ENCODE measurements at places on chromosomes 1 and 21.
A peak's percentile ranks its signal among the peaks of the same experiment; 100 is the strongest.

- DNase-seq = no peak
Measured at GRCh38 chr1:161166669-161167548, 683 bp downstream of the PPOX start.

DNA sequence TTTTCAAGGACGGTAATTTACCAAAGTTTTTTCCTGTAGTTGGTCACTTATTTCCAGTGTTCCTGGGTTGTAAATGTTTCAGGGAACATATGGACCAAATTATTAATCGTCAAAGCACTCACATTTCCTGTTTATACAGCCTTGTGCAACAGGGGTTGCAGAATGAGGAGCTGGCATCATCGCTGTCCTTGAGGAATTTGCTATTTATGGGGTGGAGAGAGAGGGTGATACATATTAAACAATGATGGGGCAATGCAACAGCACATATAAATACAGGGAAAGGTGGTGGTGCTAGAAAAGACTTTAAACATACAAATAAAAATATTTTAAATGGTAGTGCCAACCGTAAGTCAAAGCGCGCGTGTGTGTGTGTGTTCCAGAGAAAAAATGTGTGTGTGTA lies 369.8 kb downstream of the NPHP4 start:
- DNase-seq = no peak

GRCh38 chr1:238257018-238257621 lies 366.4 kb upstream of the ZP4 start:
- no peak for DNase-seq

DNA sequence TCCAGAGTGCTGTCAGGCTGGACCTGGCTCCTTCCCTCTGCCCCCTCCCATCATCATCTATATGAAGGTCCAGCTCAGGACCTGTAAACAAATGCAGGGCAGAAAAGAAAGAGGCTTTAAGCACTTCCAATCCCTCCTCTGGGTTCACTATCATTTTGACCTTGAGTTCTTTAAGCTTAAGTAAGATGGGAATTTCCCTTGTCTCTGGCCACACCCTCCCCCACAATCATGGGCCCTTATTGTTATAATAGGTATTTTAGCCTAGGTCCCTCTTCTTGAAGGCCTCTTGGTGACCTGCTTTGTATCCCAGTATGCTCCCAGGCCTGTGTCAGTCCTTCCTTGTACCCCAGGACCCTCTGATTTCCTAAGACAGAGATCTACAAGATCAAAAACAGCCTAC lies 45.1 kb upstream of the EPS15 start:
- no peak for DNase-seq

DNA sequence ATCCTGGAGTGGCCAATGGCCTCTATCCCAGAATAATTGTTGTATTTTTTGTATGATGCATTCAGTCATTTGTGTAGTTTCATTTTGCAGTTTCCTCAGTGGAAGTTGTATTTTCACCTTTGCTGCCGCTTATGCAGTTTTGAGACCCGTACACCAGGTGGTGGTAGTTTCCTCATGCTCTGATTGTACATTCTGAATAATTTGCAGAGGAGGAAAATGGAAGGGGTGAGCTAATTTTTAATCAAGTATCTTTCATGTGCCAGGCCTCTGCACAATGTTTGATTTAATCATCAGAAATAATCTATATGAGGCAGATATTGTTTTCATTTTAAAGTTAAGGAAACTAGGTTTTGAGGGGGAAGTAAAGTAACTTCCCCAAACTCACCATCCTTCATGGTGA lies 29.5 kb downstream of the HLX start:
- no peak for DNase-seq

DNA sequence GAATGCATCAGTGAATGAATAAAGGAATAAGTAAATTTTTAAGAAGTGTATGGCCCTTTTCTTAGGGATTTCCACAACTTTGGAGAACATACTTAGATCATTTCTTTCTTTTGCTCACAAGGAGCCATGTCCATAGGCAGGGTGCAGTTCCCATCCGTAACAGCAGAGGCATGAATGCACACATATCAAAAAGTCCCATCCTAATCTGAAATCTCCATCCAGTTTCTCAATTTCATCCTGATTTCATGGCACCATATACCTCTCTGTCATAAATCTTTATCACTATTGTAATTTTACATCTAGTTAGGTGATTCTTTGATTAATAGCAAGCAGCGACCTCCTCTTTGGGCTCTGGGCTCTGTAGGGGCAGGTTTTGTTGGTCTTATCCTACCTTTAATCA lies 359.2 kb downstream of the RRAGC start:
- DNase-seq = no peak

DNA sequence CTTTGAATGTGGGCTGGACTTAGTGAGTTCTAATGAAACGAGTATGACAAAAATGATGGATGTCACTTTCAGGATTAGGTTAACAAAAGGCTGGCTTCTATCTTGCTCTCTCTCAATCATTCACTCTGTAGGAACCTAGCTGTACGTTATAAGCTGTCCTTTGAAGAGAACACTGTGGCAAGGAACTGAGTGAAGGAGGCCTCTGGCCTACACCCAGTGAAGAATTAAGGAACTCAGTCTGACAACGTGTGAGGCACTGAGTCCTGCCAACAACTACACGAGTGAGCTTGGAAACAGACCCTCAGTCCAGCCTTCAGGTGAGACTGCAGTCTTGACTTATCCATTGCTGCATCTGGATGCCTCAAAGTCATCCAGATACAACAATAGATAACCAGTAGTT lies 3.3 kb upstream of the DNTTIP2 start:
- no peak for DNase-seq

DNA sequence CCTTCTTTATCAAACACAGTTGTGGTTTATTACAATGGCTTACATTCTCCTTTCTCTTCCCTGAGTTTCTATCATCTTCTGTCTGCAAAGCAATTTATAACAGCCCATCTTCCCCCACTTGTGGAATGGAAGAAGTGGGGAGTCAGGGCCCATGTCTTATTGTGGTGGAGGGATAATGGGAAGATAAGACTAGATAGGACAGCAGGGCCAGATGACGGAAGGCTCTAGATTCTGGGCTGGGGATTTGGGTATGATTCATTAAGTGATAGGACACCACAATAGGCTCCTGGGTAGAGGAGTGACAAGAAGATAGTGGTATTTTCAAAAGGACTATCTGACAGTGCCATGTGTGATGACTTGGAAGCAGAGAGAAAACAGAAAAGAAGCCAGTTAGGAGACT lies 450.6 kb downstream of the TTLL7 start:
- no peak for DNase-seq

GRCh38 chr1:76632136-76632535 lies 235.1 kb upstream of the ST6GALNAC5 start:
- DNase-seq = no peak

DNA sequence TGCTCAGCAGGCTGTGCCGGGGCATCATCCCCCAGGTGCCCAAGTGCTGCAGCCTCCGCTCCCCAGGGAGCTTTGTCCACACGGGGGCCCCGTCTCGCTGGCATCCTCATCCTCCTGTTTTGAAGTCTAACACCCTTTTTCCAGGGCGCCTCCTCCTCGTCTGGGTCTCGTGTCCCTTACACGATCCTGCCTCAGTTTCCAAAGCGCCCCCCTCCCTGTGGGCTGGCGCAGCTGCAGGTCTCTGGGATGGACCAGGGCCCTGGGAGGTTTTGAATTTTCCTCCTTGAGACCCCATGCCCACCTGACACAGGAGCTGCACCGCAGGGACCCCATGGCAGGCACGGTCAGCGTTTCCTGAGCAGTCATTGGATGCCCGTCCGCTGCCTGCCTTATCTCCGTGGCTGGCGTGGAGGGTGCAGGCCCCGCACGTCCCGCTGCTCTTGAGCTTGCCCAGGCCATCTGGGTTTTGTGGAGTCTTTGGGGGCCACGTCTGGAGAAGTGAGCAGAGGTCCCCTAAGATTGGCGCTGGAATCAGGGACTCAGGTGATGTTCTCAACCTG lies 37.4 kb upstream of the DIP2A start:
- no peak for DNase-seq

- DNase-seq = no peak
Measured at GRCh38 chr1:225874431-225874830, 7.7 kb downstream of the TMEM63A start.

GRCh38 chr1:222787729-222788128 lies 27.1 kb upstream of the DISP1 start:
- DNase-seq = no peak

- no peak for DNase-seq
Measured at GRCh38 chr1:57874418-57874877, 450.6 kb upstream of the DAB1 start.

- no peak for DNase-seq
Measured at GRCh38 chr1:164605254-164606091, 46.5 kb downstream of the PBX1 start.

- no peak for DNase-seq
Measured at GRCh38 chr1:227353186-227353585, 34.9 kb upstream of the CDC42BPA start.

GRCh38 chr1:86502721-86503405 lies 34.1 kb downstream of the CLCA1 start:
- DNase-seq = no peak

- DNase-seq = no peak
Measured at GRCh38 chr1:75711846-75712245, 12.7 kb upstream of the ACADM start.

DNA sequence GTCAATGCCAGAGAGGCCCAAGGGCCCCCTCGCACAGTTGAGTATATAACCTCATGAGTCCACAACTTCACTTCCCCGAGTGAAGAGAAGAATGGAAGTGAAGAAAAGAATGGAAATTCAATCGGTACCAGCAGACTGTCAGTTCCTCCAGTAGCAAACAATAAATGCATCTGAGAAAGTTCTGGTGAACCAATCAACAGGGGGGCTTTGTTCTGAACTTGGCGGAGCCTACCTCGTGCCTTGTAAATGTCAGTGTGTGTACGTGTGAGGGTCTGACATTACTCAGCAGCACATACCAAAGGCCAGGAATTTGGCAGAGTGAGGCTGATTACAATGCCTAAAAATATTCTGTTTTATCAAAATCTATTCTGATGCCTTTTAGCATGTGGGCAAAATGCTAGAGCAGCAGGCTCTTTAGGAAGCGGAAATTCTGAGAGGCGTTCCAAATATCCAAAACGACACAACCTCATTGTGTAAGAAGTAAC lies 238.5 kb downstream of the LTN1 start:
- no peak for DNase-seq

- DNase-seq = no peak
Measured at GRCh38 chr21:22703521-22703920, 1705.3 kb downstream of the NCAM2 start.

DNA sequence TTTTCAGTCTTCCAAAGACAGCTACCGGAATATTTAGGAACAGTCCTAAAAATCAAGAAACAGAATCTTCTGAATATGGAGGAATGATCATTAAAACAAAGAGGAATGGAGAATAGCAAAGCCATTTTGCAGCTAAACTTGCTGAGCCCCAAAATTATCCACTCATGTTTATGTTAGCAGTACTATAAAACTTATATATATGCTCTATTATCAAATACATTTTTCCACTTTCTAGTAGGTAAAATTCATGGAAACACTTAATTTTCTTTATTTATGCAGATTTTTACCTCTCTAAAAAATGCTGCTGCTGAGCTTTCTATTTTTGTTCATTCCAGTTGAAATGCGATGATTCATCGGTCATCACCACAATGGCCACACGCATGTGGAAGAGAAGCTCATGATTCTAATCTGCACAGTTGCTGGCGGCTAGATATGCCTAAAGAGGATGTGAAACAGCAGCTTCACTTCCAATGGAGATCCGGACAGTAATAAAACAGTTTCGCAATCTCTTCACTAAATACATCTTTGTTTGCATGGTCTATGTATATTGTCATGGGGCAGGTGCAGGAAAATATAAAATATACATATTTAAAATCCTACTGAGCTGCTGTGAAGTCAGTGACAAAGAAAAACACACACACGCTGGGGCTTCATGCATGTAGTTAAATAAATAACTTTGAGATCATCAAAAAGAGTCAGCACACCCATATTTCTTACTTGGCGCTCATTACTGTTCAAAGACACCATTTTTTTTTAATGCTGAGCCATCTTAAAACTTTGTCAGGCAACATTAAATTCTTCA lies 292.2 kb downstream of the SMYD3 start:
- peak; percentile 65 for DNase-seq

- no peak for DNase-seq
Measured at GRCh38 chr21:16821588-16821987, 691.3 kb upstream of the CXADR start.

DNA sequence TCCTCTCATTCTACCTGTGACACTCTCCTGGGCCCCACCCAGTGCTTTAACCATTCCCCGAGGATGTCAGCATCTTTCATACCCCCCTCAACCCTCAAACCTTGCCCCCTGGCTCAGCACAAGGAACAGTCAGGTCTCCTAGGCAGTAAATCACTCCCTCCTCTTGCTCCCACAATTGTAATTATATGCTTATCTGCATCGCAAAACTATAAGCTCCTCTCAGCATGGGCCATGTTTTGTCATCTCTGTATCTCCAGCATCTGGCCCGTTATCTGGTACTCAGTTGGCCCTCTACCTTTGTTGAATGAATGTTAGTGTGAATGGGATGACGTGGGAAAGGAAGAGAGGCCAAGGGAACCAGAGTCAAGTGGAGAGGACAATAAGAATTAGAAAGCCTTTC lies 2.8 kb upstream of the ELOVL1 start:
- DNase-seq = no peak

- DNase-seq = no peak
Measured at GRCh38 chr1:167737169-167737568, 15.4 kb downstream of the MPZL1 start.

GRCh38 chr1:59604191-59604590 lies 210.6 kb upstream of the HOOK1 start:
- DNase-seq = no peak

- no peak for DNase-seq
Measured at GRCh38 chr1:41902159-41902577, 16.6 kb downstream of the HIVEP3 start.

GRCh38 chr1:161196521-161197451 lies 2.1 kb downstream of the ADAMTS4 start:
- DNase-seq = no peak

DNA sequence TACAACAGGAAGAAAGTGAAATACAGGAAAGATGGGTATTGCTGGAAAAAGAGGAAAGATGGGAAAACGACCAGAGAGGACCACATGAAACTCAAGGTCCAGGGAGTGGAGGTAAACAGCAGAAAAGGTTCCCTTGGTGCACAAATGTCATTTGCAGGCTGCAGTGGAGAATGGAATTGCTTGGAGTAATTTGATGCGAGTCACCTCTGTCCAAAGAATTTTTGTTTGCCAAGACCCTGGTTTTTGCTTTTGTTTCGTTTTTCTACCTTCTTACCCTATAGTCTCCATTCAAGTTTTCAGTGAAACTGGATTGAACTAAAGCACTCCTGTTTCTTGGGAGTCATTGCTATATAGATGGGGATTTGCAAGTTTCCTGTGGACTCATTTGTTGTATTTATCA lies 464.3 kb downstream of the CAMTA1 start:
- no peak for DNase-seq

- no peak for DNase-seq
Measured at GRCh38 chr1:244573768-244574167, 79.2 kb upstream of the DESI2 start.
